Activated B cell treated with CpG ODN at 0.5 μM for 24 hours (primary cell): ENCODE measurements at places on chromosomes 5 and 9. TPM values are rescaled to one million over a fixed set of nuclear protein-coding genes. Genes with fewer than 3 reads are reported as not detected.

DNA sequence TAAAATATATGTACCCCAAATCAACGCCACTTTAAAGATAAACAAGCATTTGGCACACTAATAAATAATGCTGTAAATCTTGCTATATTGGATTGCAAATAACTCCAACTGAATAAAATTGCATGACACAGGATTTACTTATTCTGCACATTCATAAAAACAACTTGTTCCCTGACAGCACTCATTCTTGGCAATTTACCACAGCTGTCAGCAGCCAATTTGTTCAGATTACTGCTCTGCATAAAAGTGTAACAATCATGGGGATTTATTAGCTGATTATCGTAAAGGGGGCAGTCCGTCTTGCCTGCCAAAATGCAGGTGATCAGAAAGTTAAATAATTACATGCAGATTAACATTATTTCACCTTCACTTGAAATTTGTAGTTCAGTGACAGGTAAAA is 285.3 kb downstream of the SLF1 start:
- no peak for DNase-seq
- H3K36me3 ChIP-seq: no peaks in the 10 kb centered on the region
- H3K4me1 ChIP-seq: no peaks in the 10 kb centered on the region
- no peak overlapping the region for H3K4me3 ChIP-seq

GRCh38 chr5:126801992-126802294 is 25.0 kb downstream of the LMNB1 start:
- H3K27me3 ChIP-seq: no peaks in the 10 kb centered on the region
- no peak overlapping the region for H3K4me3 ChIP-seq
- H3K36me3 ChIP-seq: peaks cover 14% of the 10 kb centered on the region
- peaks cover 37% of the 10 kb centered on the region for H3K4me1 ChIP-seq
- H3K27ac ChIP-seq: no peak overlapping the region
- no peak for DNase-seq

DNA sequence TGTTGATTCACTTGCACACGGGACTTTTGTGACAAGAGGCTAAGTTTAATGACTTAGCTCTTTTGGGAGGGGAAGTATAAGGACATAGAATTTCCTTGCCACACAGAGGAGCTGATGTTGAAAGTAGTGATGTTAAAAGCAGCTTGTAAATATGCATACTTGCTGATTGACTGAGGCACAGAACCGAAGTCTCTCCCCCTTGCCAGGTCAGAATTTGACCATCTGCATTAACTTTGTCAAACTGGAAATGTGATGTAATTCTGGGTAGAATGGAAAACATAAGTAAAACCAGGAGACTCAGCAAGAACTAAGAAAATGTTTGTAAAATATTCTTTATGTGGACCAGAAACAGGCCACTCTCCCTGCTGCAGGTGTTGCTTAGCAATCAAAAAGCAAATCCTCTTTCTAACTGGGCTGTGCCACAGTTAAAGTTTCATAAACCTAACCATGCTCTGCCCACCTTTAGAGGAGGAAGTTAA is 284.2 kb downstream of the NR3C1 start:
- no peak for DNase-seq
- H3K4me3 ChIP-seq: no peak overlapping the region
- peaks cover 9% of the 10 kb centered on the region for H3K36me3 ChIP-seq
- H3K27me3 ChIP-seq: no peaks in the 10 kb centered on the region
- H3K27ac ChIP-seq: peak overlapping the region; percentile 25

GRCh38 chr5:142175461-142176142 is 67.0 kb downstream of the NDFIP1 start:
- H3K4me3 ChIP-seq: no peak overlapping the region
- H3K36me3 ChIP-seq: no peaks in the 10 kb centered on the region
- no peak for DNase-seq
- H3K27ac ChIP-seq: no peak overlapping the region
- peaks cover 10% of the 10 kb centered on the region for H3K27me3 ChIP-seq
- H3K4me1 ChIP-seq: no peaks in the 10 kb centered on the region

DNA sequence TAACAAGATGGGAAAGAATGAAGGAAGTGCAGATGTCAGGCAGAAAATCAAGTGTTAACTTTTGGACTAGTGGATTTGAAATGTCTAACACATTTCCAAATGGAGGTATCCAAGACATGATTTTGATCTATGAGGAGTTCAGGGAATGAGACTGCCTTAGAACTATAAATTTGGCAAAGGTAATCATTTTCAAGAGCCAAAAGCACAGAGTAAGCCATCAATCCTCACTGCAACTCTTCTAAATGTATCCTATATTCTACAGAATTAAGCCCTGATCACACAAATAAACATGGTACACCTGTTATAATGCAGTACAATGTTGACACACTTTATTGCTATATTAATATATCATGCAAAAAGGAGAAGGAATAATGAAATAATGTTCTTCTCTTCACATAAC is 55.6 kb downstream of the SETX start:
- DNase-seq: no peak
- peaks cover 84% of the 10 kb centered on the region for H3K36me3 ChIP-seq
- no peak overlapping the region for H3K27ac ChIP-seq
- H3K27me3 ChIP-seq: no peaks in the 10 kb centered on the region
- H3K4me1 ChIP-seq: no peaks in the 10 kb centered on the region
- H3K4me3 ChIP-seq: no peak overlapping the region

DNA sequence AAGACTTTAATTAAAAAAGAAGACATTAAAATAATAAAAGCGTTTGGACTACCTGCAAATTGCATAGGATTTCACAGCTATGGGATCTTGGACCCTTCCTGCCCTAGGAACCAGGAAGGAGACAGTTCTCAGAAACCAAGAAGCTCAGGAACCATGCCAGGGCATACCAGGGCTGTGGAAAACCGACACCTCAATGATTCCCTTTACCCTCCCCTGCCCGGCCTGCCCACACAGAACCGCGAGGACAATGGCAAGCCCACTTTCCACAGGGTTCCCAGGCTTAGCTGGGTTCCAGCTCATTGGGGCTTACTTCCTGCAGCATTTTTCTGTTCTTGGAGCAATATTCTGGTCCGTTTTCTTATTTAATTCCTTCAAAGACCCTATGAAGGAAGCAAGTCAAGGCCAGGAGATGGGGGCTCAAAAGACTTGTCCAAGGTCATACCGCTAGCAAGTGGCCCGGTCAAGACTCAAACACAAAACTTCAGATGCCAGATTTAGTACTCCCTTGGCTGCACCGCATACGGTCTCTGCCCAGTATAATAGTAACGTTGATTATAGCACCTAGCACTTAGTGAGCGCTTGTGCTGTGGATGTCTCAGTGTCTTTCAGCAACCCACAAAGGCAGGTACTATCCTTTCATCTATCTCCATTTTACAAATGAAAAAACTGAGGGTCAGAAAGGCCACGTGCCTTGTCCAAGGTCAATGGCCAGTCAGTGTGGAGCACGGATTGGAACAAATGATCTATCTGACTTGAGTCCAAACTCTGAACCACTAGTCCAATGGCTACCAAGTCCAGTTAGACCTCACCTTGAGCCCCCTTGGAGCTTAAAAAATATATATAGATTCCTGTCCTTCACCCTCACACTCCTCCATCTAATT is 6.8 kb downstream of the FAT2 start:
- no peak for DNase-seq
- no peaks in the 10 kb centered on the region for H3K27me3 ChIP-seq
- H3K27ac ChIP-seq: no peak overlapping the region
- no peak overlapping the region for H3K4me3 ChIP-seq
- no peaks in the 10 kb centered on the region for H3K4me1 ChIP-seq

DNA sequence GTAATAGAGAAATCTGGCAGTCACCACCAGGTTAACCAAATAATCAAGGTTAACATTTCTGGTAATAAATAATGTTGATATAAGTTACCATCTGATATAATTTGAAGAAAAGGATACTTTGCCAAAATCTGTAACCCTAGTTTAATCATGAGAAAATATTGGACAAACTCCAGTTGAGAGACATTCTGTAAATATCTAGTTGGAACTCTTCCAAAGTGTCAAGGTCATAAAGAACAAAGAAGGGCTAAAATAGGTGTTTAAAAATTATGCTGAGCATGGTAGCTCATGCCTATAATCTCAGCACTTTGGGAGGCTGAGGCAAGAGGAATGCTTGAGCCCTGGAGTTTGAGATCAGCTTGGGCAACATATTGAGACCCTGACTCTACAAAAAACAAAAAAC is 253.3 kb downstream of the MRPS30 start:
- H3K36me3 ChIP-seq: no peaks in the 10 kb centered on the region
- no peak overlapping the region for H3K4me3 ChIP-seq
- no peaks in the 10 kb centered on the region for H3K4me1 ChIP-seq

DNA sequence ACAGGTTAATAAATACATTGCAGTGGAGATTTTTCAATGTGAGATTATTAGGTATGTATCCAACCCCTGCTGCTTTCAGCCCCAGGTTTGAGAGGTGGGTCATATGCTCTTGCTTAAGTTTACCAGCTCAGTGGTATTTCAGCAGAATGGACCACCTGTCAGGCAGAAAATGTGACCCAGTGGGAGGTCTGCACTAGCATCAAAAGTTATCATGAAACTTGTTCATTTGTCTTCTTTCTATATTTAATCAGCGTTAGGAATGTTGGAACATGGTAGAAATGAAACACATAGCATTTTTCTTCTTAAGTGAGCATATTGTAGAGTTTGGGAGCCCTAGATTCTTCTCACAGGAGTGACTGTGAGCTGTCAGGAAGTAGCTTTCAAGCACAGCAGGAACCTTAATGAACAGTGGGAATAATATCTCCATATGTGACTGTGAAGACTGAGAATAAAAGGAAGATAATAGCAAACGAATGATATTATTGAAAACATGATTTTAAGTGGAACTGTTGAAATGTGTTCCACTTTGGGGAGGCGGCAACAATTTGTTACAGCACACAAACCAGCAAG is 596.9 kb upstream of the CDH6 start:
- H3K27me3 ChIP-seq: no peaks in the 10 kb centered on the region
- no peak for DNase-seq

DNA sequence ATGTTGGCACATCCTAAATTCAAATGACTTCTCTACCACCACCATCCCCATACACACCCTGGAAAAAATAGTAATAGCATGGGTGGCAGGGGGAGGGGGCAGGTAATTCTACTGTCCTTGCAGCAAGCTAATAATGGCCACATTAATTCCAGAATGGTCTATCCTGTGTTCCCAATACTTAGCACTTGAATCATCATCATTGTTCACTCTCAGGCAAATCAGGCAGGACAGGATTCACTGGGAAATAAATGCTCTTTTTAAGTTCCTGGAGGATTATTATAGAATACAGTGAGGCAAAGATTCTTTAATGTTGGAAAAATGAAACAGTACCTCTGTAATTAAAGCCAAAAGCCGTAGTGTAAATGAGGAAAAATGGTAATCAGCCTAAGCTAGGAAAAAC is 254.5 kb downstream of the ARRDC3 start:
- peaks cover 5% of the 10 kb centered on the region for H3K27me3 ChIP-seq
- H3K36me3 ChIP-seq: no peaks in the 10 kb centered on the region
- no peak for DNase-seq
- peaks cover 6% of the 10 kb centered on the region for H3K4me1 ChIP-seq

DNA sequence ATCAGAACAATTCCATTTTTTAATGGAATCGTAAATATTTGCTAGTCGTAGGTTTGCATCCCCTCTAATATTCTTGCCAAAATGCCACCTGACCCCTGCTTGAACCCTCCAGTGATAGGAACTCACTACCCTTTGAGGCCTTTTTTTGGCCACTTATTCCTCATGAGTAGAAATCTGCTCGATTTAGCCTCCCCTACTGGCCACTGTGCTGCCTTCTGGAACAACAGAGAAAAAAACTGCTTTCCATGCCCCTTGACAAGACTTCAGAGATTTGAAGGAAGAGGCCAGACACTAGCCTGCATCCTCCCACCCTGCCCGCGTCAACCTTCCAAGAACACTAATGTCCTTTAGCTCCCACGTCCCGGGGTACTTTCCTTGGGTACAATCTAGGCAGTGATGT is 4.1 kb downstream of the CCDC69 start:
- peaks cover 64% of the 10 kb centered on the region for H3K36me3 ChIP-seq
- H3K4me1 ChIP-seq: peaks cover 92% of the 10 kb centered on the region
- no peak for DNase-seq
- peak overlapping the region; percentile 7 for H3K4me3 ChIP-seq

GRCh38 chr5:41876678-41877077 is 6.5 kb upstream of the OXCT1 start:
- H3K27me3 ChIP-seq: peaks cover 23% of the 10 kb centered on the region
- no peaks in the 10 kb centered on the region for H3K36me3 ChIP-seq
- H3K4me1 ChIP-seq: no peaks in the 10 kb centered on the region
- no peak for DNase-seq

- no peaks in the 10 kb centered on the region for H3K27me3 ChIP-seq
- peak overlapping the region; percentile 98 for H3K4me3 ChIP-seq
- H3K4me1 ChIP-seq: peaks cover 31% of the 10 kb centered on the region
- no peak for DNase-seq
Measured at GRCh38 chr9:113409883-113410206, 630 bp downstream of the POLE3 start.

DNA sequence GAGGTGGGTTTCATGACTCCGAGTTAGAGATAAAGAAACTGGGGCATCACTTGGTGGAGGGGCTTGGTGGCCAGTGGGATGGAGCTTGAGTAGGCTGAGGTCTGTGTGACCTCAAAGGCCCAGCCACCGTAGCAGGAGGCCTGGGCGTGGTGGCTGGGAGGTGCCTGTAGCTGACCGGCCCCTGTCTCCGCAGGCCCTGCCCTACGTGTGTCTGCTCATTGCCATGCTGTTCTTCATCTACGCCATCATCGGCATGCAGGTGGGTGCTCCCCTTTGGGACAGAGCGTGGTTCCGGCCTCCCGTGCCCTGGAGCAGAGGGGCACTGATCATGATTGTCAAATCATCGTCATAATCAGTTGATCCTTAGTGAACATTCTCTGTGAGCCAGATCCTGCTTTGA is 196.2 kb downstream of the CACNA1B start:
- no peaks in the 10 kb centered on the region for H3K36me3 ChIP-seq
- no peak overlapping the region for H3K27ac ChIP-seq
- peaks cover 25% of the 10 kb centered on the region for H3K27me3 ChIP-seq
- H3K4me3 ChIP-seq: no peak overlapping the region
- H3K4me1 ChIP-seq: no peaks in the 10 kb centered on the region

Gene GPX8
- not detected in 2 replicates for total RNA-seq

Gene QRFP
- not detected in 2 replicates for total RNA-seq

Gene SNX30
- total RNA-seq: 6.1 and 6.5 TPM in 2 replicates

Gene ORM2
- not detected in 2 replicates for total RNA-seq

Gene PLPP7
- 0.39 and 0.53 TPM in 2 replicates for total RNA-seq

Gene GABRA1
- not detected in 2 replicates for total RNA-seq

Gene KCNV2
- total RNA-seq: not detected in 2 replicates

Gene CLIC3
- not detected in 2 replicates for total RNA-seq

Gene MEIKIN
- total RNA-seq: not detected in 2 replicates

Gene CTXN3
- not detected in 2 replicates for total RNA-seq

Gene BTNL8
- total RNA-seq: not detected in 2 replicates

Gene THBS4
- total RNA-seq: 0.20 and 0.27 TPM in 2 replicates
